Hematopoietic multipotent progenitor cell treated with erythropoietin and hydrocortisone succinate and interleukin-3 and kit ligand, for 15 days (in vitro differentiated cells): ENCODE measurements at places on chromosomes 5 and 9.

GRCh38 chr5:92946546-92946945, 634.5 kb downstream of the NR2F1-AS1 start:
- DNase-seq, result no peak

GRCh38 chr5:1660511-1660910, 136.8 kb upstream of the LPCAT1 start:
- DNase-seq, result no peak

- no peak for DNase-seq
Measured at GRCh38 chr5:38666668-38667498, 110.4 kb upstream of the LIFR start.

GRCh38 chr9:8428389-8428788, 628.8 kb upstream of the DMAC1 start:
- DNase-seq, result no peak
